Hematopoietic multipotent progenitor cell treated with erythropoietin and hydrocortisone succinate and interleukin-3 and kit ligand, for 17 days (in vitro differentiated cells): ENCODE measurements at places on chromosomes 13 and 19.

- DNase-seq = no peak
These were observed 535.8 kb upstream of the SGCG start for GRCh38 chr13:22644941-22645340.

DNA sequence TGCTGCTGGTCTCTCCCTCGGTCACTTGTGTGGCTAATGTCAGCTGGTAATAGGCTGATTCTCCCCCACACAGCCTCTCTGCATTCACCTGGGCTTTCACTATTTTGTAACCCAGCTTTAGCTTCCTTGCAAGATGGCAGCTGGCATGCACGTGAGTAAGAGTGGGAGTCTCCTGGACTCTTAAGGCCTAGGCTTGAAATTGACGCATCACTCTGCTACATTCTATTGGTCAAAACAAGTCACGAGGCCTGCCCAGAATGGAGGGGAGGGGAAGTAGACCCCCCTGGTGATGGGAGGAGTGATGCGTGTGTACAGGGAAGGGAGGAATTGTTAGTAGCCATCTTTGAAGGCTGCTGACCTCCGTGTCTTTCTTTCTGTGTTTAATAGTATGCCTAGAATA lies 24.9 kb upstream of the PNMA8B start:
- no peak for DNase-seq

DNA sequence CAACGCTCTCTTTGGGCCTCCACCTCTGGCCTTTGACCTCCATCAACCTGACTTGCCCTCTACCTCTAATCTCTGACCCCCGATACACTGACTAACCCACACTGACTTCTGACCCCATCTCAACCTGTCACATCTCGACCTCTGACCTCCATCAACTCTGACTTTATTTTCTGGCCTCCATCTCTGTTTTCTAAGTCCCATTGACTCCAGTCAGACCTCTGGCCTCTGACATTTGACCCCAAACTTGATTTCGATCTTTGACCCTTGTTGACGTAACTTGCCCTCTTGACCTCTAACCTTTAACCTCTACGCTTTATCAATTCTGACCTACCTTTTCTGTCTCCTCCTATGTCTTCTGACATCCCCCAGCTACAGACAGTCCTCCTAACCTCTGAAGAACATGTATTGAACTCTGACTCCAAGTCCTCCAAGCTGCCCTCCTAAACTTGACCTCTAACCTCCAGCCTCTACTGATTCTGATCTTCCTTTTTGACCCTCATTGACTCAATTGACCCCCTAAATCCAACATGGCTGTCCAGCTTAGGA lies 780 bp downstream of the ACP4 start:
- DNase-seq = no peak

DNA sequence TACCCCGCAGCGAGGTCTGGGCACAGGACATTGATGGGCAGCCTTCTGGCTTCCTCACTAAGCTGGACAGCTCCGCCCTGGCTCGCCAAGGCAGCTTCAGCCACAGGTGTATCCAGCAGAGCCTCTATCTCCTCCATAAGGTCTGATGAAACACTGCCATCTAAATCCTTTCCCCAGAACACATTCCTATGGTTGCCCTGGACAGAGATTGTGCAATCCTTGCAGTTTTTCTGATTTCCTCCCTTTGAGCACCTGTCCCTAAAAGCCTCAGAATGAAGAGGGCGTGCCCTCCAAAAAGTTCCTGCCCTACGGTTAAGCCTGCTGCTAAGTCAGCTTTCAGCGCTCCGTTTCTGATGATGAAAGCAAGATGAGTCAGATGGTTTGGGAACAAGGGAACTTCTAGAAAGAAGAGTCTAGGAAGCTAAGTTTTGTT lies 21.0 kb downstream of the CLEC4M start:
- DNase-seq = no peak

DNA sequence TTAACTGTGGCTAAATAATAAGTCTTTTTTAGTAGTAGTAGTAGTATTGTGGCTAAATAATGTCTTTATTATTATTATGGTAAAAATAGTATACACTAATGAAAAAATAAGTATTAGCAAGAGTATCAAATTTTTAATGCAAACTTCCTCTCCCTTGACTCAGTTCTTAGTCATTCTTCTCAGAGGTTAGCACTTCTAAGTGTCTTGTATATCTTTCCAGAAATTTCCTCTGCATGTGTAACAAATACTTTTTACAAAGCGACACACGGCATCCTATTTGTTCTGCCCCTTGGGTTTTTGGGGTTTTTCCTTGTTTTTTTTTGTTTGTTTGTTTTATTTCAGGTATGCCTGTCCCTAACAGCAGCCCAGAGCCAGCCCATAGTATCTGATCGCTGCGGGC lies 20.9 kb downstream of the SIN3B start:
- DNase-seq = no peak

DNA sequence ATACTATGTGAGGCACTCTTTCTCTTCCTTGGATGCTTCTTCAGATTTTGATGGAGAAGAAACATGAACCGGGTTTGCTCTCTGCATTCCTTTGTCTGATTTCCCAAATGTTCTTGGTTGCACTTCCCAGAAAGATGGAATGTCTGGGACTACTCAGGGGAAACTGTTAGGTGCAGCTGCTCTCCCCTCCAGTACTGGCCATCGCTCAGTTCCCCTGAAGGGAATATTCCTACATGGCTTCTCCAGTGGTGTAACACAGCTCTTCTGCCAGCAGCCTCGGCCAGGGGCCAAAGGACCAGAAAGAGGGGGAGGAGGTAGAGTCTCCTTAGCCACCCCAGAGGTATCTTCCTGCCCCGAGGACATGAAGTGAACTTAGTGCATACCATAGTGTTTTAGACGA lies 33.5 kb upstream of the SPRY2 start:
- DNase-seq = no peak

GRCh38 chr13:110628952-110629701 lies 13.8 kb downstream of the NAXD start:
- DNase-seq = no peak

DNA sequence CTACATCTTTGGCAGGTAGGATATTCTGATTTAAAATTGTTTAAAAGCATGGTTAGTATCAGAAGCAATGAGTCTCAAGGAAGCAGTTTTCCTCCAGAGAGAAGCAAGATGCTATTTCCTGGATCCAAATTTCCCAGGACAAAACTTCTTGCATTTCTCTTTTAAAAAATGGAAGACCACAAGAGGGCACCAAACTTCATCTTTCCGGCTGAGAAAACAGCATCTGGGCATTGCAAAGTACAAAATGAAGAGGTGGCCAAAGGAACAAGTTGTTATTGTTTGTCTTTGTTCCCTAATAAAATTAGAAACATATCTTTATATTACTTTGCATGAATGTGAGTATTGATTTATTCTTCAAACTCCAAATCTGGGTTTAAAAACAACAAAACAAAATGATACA lies 60.0 kb upstream of the LRCH1 start:
- peak; percentile 13 for DNase-seq

DNA sequence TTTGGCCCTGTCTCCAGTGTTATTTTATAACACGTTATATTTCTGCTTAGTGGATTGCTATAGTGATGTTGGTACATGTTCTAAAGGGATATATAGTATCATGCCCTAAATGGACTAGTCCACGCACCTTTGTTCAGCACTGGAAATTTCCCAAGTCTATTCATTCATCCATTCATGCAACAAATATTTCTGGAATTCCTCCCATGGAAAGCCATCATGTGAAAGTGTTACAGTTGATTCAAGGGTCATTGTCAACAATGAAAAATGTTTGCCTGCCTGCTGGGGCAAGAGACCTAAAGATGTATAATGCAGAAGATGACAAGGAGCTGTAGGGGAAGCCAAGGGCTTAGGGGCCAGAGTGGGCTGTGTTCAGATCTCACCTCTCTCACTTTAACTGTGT lies 10.8 kb upstream of the HSPH1 start:
- DNase-seq = no peak

GRCh38 chr13:72379581-72379980 lies 347.8 kb downstream of the MZT1 start:
- no peak for DNase-seq

GRCh38 chr19:37763488-37763887 lies 15.9 kb downstream of the ZNF573 start:
- no peak for DNase-seq

DNA sequence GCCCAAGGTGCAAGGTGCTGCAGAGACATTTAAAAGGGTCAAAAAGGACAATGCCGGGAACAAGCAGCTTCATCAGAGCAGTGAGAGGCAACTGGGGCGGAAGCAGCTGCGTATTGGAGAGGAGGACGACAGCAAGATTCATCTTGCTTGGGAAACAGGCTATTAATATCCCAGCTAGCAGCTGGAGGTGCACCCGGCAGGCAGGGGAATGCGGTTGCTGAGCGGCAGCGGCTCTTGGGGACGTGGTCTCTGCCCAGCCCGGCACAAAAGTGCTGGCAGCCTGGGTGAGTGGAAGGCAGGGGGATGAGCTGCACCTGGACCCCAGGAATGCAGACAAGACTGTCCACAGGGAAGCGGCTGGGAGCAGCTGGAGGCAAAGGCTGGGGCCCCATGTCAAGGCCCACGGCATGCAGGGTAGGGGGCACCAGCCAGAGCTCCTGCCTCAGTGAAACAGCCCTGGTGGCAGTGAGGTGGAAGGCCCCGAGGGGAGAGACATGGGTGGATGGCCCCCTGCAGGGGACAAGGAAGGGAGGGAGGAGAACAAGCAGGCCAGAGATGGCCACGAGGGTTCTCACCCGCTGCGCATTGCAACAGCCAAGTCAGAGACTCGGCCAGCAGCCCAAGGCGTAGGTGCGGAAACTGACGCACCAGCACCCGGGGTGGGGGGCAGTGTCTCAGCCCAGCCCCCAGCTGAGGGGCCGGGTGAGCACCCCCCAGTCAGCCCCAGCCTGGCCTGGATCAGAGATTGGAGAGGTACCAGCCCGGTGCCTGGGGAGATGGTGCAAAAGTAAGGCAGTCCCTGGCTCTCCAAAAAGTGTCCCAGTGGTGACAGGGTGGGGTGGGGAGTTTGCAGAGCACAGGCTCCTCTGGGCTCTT lies 34.4 kb downstream of the PEPD start:
- DNase-seq = no peak

DNA sequence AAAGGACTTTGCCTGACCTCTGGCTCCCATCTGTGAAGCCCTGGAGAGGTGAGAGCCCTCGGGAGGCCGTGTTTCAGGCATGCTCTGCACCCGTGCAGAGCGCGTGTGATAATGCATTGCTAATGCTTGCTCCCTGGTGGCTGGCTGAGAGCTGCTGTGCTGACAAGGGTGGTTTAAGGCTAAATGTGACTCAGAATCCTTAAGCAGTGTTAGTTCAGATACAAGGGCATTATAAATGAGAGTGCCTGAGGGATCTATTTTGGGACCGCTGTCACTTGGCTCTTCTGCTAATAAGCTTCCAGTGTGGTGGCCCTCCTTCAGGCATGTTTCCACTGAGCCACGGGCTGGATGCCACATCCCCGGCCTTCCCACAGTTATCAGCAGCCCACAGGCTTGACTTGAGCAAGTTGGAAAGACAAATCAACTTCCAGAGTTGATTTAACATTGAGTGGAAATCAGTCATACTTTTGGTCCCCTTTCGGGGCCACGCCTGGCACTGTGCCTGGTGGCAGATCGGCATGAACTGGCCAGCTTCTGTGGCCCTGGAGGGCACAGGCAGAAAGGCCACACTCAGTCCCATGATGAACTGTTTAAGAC lies 17.0 kb downstream of the ALOX5AP start:
- DNase-seq = no peak

- no peak for DNase-seq
These were observed 11.9 kb upstream of the GGACT start for GRCh38 chr13:100600461-100600860.

- DNase-seq = no peak
These were observed 97.7 kb upstream of the DOCK9 start for GRCh38 chr13:99075268-99076191.

GRCh38 chr13:46550822-46551221 lies 2.1 kb upstream of the LRCH1 start:
- no peak for DNase-seq

GRCh38 chr19:12984143-12984627 lies 11.1 kb upstream of the NFIX start:
- DNase-seq = no peak

DNA sequence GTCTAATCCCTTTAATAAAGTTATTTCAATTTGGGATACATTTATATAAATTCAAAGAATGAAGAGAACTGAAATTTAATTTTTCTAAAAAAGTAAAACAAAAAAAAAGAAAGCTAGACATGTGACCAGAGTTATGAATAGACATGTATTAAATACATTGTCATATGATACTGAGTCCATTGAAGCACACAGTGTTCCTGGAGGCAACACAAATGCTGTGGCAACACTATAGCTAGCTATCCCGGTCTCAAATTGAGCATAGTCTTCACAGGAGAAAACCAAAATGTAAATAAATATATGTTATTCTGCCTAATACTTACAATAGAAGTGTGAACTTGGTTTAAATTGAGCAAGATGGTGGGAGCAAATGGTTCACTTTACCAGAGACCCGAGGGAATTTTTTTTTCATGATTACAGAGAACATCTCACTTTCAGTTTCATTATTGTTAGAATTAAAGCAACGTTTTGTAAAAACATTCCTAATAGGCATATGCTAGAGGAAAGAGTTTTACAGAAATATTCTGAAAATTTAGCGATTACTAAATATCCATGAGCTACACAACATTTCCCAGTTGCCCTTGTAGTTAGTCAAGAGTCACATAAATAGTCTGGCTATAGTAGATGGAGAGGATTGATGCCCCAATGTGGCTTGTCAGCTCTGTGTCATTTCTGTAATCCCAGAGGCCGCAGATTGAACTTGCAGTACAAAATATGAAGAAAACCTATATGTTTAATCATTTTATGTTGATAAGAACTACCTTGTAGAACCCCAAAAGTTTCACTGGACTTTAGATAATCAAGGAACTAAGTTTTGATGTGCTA lies 775.7 kb upstream of the SPRY2 start:
- no peak for DNase-seq

DNA sequence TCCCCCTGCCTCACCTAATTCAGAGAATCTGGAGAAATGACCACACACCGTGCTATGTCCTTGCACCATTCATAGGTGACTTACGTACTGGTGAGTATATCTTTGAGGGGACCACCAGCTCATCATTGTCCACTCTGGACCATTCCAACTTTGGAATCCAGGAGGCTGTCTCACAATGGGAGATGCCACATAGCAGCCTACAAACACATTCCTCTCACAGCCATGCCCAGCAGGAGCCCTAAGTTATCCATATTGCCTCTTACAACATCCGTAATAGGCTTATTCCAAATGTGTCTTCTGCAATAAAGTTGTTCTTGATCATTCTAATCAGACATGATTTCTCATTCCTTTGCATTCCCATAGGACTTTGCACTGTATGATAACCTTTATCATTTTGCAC lies 436.7 kb downstream of the EFNB2 start:
- no peak for DNase-seq

DNA sequence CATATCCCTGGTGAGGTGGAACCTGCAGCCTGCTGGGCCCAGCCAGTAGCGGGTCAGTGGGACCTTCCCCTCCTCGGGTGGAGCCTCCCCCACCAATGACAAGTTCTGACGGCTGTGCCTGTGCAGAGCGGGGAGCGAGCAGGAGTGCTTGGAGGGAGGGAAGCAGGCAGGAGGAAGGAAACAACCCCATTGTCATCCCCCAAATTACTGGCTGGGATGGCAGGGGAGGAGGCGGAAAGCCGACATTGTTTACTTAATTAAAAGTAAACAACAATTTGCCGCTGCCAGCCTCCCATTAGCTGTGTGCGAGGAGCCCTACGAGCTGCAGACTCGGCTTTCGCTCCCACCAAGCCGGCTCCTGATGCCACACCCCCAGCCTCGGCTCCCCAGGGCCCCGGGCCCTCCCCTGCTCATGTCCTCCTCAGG lies 45.5 kb downstream of the LYL1 start:
- DNase-seq = no peak

GRCh38 chr19:51274049-51274770 lies 23.3 kb downstream of the SIGLECL1 start:
- no peak for DNase-seq
